ENCODE measurements at places on chromosomes 2 and 18.

GRCh38 chr2:108491848-108492247, 42.4 kb upstream of the LIMS1 start:
- no peak for DNase-seq

DNA sequence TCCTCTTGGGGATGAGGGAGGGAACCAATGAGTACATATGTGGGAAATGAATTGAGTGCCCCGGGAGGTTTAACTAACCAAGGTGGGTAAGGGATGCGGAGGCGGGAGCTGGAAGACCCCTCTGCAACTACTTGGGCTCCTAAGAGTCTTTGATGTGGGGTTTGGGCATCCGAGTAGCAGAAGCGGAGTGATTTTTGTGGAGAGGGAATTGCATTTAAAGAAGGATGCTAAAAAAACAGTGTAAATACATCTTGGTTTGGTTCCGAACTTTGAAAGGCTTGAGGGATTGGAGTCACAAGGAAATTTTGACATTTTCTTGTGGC, 215.7 kb downstream of the MCFD2 start:
- no peak for DNase-seq

DNA sequence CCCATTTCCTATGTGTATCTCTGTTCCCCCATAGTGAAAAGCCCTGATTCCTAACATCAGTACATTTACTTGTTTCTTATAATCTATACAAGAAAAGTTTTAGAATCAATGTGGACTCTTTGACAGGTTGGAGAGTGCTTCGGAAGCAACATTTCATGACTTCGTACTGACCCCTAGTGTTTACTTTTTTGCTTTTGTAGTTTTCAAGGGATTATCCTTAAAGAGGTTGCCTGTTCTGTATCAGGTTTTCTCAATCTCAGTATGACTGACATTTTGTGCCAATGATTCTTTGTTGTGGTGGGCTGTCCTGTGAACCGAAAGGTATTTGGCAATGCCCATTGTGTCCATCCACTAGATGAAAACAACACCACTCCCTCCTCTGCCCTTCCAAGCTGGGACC, 43.3 kb upstream of the SERPINB2 start:
- DNase-seq: no peak

DNA sequence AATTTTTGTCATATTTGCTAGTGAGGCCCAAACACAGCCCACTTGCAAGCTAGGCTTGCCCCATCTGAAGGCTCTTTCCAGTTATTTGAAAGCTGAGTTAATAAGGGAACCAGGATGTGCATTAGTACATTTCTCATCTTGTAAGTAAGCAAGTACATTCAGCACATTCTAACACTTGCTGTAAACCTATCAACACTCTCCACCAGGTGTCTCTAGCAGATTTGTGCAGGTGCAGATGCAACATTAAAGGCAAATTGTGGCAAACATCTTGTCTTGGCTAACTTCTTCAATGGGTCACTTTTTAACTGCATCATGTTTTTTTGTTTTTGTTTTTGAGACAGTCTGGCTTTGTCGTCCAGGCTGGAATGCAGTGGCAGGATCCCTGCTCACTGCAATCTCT, 25.3 kb upstream of the MFSD6 start:
- DNase-seq: no peak

GRCh38 chr2:54503192-54503591, 47.1 kb downstream of the SPTBN1 start:
- DNase-seq: no peak
